ENCODE measurements at places on chromosomes 4 and X.

GRCh38 chr4:102632241-102633065 lies 128.3 kb downstream of the MANBA start:
- DNase-seq: no peak

- no peak for DNase-seq
Measured at GRCh38 chr4:95627024-95627605, 78.3 kb upstream of the UNC5C start.

DNA sequence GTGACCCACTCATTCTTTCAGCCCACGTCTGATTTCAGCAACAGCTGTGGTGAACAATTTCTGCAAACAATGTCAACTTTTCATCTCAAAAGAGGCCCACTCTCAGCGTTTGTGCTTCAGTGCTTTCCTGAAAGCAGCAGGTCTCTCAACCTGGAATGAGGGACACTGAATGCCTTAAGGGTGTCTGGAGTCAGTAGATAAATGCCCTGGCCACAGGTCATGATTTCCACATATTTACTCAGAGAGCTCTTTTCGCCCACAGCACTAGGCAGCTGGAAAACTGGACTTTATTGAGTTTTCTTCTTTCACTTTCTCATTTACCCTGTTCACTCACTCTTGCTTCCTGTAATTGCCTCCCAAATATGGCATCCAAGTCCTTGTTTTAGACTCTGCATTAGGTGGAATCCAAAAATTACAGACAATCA lies 52.8 kb downstream of the NPFFR2 start:
- no peak for DNase-seq

DNA sequence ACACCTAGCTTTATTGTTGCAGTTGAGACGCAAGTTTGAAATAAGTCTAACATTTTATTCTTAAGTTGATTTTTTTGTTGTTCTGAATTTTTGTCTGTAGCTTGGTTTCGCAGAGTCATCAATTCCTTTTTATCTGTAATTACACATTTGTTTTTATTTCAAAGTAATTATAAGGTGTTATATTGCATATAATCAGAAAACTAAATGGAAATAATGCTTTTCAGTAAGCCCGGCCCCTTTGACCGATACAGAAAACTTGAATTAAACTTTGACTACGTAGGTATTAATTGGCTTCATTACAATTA lies 2.1 kb downstream of the KDM6A start:
- no peak for DNase-seq

- DNase-seq: no peak
Measured at GRCh38 chr4:25021216-25021615, 9.5 kb downstream of the LGI2 start.

DNA sequence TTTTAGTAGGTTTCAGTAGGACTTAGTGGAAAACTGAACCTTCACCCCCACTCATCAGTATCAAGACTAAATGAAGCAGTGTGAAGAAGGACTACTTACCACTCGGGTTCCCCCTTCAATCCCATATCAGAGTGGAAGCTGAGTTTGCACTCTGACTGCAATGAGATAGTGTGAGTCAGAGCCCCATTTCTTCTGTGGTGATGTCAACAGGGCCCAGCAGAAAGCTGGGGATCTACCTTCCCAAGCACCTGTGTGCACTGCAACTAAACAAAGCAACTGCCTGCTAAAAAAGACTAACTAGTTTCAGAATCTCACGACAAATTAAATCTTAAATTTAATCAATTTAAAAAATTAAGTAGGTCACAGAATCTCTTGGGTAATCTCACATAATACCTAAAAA lies 1837.0 kb upstream of the PCDH7 start:
- DNase-seq: no peak

GRCh38 chr4:154088741-154089140 lies 299.9 kb upstream of the SFRP2 start:
- DNase-seq: no peak

GRCh38 chr4:142104041-142104440 lies 467.7 kb downstream of the IL15 start:
- DNase-seq: no peak

DNA sequence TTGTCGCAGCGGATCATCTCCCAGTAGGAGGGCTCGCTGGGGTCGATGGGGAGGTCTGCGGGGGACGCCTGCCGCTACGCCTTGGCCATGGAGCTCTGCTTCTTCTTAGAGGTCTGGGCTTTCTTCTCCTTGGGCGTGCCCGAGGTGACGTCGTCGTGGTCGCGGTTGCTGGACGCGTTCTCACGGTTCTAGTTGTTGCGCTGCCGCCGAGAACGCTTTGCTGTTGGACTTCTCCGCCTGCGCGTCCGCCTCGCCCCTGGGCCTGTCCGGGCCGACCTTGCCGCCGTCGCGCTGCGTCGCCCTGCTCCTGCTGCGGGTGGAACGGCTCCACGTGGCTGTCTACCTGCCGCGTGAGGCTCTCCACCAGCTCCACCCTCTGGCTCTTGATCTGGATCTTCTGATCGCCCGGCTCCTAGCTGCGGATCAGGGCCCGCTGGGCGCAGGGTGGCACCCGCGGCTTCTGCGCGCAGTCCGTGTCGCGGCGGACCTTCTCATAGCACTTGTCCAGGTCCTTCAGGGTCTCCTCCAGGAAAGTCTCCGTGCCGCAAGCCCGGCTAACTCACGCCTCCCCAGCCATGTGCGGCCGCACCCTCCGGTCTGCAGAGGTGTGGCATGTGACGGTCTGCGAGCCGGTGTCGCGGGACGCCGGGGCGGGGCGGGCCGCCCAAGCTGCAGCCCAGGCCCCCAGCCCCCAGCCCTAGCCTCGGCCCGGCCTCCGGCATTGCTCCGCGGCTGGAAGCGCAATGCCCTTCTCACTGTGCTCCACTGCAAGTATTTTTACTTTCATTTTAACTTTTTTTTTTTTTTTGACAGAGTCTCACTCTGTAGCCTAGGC lies 40.5 kb upstream of the OGT start:
- peak; percentile 50 for DNase-seq

DNA sequence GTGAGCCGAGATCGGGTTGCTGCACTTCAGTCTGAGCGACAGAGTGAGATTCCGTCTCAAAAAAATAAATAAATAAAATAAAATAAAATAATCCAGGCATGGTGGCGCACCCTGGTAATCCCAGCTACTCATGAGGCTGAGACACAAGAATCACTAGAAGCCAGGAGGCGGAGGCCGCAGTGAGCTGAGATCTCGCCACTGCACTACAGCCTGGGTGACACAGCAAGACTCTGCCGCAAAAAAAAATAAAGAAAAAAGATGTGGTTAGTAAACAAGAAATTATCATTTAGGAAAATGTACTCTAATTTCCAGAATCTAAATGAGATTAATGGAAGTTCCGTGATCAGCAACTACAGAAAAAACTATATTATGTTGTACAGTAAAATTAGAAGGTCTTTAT lies 14.5 kb upstream of the LRBA start:
- DNase-seq: no peak

GRCh38 chr4:3598695-3599227 lies 66.5 kb upstream of the LRPAP1 start:
- no peak for DNase-seq

GRCh38 chr4:146170149-146170548 lies 5.4 kb upstream of the LSM6 start:
- no peak for DNase-seq

DNA sequence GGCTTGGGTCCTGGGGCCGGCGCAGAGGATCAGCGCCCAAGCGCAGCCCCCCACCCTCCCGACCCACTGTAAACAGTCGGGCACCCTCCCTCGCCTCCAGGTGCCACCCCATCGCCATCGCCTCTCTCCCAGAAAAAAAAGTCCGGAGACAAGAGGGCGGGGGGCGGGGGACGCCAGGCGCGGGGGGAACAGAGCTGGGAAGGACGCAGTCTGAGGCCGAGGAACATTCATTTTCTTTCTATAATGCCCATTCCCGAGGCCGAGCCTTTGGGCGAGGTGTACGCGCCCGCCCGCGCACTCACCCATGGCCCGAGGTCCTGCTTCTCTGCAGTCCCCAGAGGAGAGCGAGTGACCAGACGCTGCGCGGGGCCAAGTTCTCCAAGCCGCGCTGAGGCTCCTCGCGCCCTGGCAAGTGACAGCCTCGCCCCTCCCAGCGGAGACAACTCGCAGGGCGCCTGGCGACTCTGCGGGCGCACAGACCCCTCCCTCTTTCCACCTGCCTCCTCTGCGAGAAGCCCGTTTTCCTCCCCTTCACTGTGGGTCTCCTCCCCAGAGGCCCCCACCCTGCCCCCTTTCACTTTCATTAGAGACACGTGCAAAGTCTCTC lies 63.5 kb upstream of the WDR17 start:
- peak; percentile 3 for DNase-seq

DNA sequence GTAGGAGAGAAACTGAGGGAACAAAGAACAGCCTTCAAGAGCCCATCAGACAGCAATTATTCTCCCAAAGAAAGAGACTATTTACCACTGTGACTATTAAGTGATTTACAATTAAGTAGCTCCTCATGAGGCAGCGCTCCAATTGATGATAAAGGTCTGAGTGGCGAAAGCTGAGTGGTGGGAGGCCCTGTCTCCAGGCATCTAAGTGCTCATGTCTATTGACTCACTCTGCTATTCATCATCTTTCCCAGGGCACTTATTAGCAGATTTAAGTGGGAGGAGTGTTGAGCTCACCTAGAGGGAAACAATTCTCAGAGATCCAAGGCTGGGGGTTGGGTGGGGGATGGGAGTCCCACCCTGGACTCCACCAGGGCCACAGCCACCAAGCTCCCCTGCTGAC lies 23.3 kb downstream of the AMER1 start:
- DNase-seq: no peak

DNA sequence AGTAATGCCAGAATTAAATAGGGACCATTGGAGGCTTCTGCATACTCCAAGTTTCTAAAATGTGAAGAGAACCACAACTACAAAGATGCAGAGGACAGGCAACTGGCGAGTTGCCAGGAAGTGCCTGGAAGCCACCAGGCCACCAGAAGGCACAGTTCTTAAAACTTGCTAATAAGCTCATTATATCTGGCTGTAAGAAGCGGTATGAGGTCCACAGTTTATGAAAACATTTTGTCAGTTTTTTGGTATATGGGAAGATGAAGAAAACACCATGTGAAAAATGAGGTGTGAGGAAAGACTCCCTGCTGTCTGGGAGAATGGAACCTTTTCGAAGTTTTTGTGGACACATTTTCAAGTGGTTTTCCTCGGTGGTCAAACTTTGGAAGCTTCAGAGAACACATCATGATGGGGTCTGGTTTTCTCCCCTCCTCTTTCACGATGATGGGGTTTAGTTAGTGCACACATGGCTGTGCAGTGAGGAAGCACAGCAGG lies 202.7 kb downstream of the NR3C2 start:
- DNase-seq: no peak

DNA sequence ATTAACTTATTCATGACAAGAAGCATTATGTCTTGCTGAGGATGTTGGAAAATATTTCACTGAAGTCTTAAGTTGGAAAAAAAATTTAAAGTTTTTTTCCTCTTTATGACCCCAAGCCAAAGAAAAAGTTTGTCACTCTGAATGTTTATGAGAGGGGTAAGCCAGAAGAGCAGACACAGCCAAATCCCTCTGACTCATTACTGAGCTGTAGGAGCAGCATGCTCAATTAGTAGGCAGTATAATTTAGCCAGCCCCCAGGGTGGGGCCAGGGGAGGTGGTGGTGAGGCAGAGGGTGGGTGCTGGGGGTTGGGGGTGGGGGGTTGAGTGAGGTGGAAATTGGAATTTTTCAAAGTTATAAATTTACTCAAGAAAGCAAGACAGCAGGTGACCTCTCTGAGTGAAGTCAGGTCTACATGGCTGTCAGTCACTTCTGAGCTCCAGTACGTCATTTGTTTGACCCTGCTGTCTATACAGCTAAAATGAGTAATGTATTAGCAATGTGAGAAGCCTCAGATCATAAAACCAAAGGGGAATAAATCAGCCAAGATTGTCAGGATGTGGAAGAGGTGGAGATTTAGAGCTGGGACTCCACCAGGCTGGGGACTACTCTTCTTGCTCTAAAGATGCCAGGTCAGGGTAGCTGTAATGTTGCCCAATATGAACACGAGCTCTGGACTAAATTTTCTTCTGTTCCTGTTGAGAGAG lies 98.8 kb upstream of the NDP start:
- no peak for DNase-seq

DNA sequence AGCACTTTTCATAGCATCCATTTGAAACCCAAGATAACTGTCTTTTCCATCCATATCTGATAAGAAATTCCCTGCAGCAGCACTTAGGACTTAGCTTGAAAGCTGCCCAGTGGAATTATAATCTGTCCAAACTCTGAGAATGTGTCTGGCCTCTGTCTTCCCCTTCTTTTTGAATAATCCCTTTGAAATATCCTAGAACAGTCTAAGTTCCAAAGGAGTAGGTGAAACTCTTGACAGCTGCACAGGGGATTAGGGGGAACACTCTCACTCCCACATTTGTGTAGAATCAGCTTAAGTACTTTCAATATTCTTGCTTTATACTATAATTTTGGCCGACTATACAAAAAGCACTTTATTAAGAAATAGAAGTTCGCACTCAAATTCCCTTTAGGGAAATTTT lies 157.7 kb downstream of the PAPSS1 start:
- no peak for DNase-seq

- DNase-seq: no peak
Measured at GRCh38 chr4:165325732-165326512, 1.5 kb upstream of the MSMO1 start.

GRCh38 chr4:1171311-1172227 lies 814 bp downstream of the SPON2 start:
- peak; percentile 35 for DNase-seq

- no peak for DNase-seq
Measured at GRCh38 chr4:7652451-7652881, 217.7 kb upstream of the PSAPL1 start.

- DNase-seq: no peak
Measured at GRCh38 chr4:159904906-159905305, 802.0 kb downstream of the RAPGEF2 start.

DNA sequence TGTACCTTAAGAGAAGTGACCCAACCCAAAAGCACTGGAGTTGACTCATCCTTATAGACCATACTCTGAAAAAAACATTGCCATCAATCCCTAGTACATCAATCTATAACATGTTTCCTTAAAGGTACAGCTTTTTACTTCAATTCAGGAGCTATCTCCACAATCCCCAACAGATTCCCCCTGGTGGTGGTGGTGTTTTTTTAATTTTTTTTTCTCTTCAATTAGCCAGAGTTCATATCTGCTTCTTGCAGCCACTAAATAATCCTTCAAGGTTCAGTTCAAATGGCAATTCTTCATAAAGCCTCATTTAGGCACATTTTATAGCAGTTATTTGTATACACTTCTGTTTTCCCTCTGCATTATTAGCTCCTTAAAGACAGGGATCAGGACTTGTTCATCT lies 60.7 kb upstream of the KDR start:
- DNase-seq: no peak

DNA sequence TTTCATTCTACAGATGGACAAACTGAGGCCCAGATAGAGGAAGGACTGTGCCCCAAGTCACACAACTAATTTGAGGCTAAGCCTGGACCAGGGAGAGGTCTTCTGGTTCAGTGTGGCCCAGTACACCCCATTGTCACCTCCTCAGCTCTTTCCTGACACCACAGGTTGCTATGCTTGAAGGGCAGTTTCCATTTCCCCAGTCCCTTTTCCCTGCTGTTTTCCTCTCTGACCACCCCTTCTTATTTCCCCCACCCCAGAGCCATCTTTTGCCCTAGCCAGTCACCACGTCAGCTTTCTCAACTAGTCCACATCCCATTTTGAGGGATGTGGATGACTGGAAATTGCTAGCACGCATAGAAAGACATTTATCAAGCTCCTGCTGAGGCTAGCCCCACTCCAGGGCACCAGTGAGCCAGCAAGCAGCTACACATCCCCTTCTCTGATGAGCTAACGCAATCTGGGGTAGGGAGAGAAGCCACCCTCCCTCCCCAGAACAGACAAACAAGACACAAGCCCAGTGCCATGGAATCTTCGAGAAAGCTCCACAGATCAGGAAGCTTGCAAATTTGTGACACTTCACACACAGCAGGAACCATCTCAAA lies 1.3 kb downstream of the GABRE start:
- no peak for DNase-seq

GRCh38 chr4:142378179-142378578 lies 467.9 kb downstream of the INPP4B start:
- DNase-seq: no peak

Data from T-helper 2 cell (primary cell).